H7 (cell line): ENCODE measurements at places on chromosomes 5 and 9.

DNA sequence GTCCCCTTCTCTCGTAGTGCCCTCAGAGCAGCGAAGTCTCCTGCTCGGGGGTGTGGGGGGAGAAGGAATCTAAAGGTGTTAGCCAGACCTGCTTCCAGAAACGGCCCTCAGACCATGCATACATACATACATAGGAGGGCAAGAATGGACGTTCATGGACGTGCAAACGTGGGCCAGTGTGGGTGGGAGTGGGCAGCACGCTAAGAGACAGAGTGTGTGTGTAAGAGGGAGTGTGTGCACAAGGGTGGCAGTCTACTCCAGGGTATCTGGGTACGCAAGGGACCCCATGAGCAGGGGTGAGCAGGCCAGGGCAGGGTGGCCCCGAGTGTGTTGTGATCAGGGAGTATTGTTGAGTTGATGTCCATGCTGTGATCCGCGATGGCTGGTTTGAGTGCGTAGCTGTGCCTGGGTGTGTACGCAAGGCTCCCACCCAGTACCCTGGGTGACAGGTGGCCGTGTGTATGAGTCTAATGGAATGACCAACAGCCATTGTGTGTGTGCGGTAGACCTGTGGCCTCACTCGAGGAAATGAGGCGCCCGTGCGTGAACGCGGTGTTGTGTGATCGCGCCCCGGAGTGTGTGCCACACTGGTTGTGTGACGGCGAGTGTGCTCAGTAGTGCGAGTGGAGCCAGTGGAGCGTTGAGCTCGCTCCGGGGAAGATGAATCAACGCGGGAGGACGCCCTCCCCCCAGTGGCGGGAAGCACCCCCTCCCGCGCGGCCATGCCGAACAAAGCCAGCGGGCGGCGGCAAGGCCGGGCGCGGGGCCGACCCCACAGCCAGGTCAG lies 826 bp downstream of the GPRIN1 start:
- no peak for DNase-seq

DNA sequence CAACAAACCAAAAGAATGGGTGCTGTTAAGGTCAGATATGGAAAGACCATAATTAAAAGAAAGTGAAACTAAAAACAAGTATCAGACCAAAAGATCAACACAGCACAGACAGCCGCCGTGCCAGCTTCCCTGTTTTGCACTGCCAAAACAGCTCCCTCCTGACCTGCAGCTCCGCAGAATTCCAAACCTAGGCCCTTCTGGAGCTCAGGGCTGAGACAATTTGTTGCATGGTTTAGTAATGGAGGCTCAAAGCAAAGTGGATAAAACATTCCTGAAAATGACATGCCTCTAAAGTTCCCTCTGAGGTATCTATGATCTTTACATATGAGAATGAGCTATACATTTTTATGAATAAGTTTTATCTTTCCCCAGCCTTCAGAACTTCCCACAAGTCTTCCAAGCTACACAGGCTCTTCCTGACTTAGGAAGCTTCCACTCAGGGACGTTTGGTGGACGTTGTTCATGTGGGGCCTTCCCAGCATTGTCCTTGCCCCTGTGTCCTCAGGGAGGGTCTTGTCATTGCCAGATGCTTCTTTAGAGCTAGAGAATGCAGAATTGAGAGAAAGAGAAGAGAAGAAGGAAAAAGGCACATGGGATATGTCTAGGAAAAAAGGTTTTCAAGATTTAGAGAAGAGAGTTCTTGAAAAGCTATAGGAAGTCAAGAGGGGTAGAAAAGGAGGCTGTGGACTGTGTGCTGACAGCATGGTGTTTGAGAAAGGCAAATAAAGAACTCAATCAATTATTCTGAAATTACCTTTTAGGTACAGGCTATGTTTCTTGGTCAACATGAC lies 28.4 kb upstream of the SSBP2 start:
- DNase-seq: no peak

DNA sequence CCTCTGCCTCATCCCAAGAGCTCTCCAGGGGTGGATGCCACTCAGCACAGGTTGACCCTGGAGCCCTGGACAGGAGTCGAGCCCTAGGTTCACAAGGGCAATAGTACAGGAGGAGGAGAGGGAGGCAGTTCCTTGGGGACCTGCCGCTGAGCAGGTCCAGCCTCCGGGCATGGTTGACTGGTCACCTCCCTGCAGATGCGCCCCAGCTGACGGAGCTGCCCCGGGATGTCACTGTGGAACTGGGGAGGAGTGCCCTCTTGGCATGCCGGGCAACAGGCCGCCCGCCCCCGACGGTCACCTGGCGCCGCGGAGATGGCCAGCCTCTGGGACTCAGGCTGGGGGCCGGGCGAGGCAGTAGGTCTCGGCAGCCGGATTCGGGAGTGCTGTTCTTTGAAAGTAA lies 53.7 kb downstream of the HMCN2 start:
- DNase-seq: peak; percentile 49

DNA sequence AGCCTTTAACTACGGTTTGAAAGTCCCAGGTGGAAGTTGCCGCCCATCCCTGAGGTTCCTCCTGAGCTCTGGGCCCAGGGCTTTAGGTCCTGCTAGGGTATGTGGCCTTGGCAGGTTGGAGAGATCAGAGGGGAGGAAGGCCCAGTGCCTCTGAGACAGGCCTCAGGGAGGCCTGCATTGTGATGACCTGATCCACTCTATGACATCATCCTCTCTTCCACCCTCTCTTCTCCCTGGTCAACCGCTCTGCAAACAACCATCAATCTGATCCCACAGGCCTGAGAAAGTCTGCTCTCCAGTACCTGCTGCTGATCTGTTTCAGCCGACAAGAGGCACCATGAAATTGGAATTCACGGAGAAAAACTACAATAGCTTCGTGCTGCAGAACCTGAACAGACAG lies at the start of gene CCIN:
TSS of gene CCIN (plus strand) at position 223 of the 400 bp plus-strand sequence. CDS start at position 338, 115 bp downstream.
- DNase-seq: no peak

DNA sequence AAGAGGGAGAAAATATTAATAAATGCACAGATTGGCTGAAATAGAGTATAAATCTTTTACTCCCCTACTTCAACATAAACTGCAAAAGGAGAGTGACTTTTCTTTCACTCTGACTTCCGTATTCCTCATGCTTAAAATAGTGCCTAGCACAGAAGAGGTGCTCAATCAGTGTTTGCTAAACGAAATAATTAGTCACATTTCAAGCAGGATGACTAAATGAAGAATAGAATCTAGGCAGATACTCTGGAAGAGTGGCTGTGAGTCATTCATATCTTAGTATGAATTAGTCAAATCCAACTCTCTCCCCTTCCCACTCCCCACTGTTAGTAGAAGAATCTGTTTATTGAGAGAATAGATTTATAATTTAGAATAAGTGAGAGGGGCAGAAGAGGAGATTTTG lies 4.8 kb downstream of the CD274 start:
- DNase-seq: no peak

DNA sequence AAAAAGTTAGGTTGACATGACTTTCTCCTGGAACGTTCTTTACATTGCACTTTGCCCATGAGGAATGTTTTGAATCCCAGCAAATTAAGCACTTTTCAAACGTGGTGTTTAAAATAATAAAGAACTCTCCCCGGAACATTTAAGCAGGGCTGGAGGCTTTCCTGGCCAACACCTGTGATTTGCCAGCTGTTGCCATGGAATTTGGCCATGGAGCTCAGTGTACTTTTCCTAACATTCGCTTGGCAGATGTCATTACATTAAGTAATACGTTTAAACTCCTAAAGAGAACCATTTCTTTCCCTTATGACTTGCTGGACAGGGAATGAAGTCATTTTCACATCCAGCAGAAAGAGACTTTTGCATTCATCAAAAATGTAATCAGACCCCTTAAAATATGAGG lies 146.1 kb downstream of the GAS1 start:
- DNase-seq: no peak

GRCh38 chr5:39569857-39570256 lies 145.1 kb upstream of the DAB2 start:
- DNase-seq: no peak

- DNase-seq: no peak
Observed at GRCh38 chr5:177355868-177356168, 1.9 kb upstream of the RGS14 start.

GRCh38 chr5:179317411-179318220 lies 27.6 kb downstream of the ADAMTS2 start:
- no peak for DNase-seq

- DNase-seq: no peak
Observed at GRCh38 chr5:158198636-158199035, 339.7 kb upstream of the CLINT1 start.

GRCh38 chr5:39249564-39250274 lies 30.4 kb upstream of the FYB1 start:
- DNase-seq: no peak

GRCh38 chr9:111016016-111016415 lies 22.3 kb downstream of the LPAR1 start:
- no peak for DNase-seq

DNA sequence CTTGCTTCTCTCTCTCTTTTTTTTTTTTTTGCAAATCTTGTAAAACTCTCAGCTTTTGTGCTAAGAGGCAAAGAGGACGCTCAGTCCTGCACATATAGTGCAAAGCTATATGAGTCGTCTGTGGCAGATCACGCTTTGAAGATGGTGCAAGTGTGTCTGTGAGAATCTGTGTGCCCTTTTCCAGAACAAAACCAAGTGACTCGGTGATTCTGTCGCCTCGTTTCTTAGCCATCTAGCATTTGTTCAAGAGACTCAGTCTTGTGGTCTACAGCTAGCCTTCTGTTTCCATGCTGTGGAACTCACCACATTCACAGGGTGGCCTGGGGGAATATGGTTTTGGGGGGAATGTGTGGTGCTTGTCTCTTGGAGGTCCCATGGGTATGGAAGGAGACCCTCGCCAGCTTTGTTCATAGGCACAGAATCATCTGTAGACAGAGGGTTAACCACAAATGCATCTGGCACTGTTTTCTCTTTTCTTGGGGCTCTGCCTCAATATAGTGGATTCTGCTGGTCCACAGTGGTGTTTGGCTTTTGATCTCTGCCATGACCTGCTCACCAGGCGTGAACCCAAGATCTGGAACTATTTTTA lies 82.1 kb downstream of the C9orf152 start:
- no peak for DNase-seq

DNA sequence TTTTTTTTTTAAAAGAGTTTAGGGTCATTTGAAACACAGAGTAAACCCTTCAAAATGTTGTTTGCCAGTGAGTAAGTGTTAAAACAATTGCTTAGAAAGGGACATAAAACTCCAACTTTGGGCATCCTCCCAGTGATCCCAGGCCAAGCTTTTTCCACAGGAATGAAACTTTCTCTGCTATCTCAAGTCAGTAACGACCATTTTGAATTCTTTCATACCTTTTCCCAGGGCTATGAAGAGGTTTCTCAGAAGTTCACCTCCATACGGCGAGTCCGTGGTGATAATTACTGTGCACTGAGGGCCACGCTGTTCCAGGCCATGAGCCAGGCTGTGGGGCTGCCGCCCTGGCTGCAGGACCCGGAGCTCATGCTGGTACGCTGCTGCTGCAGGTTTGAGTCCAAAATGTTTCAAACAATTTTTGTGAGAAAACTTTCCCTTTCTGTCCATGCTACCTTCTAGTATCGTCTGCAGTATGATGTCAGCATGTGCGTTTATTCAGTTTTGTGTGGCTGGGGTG lies 16.8 kb downstream of the OTULIN start:
- no peak for DNase-seq

DNA sequence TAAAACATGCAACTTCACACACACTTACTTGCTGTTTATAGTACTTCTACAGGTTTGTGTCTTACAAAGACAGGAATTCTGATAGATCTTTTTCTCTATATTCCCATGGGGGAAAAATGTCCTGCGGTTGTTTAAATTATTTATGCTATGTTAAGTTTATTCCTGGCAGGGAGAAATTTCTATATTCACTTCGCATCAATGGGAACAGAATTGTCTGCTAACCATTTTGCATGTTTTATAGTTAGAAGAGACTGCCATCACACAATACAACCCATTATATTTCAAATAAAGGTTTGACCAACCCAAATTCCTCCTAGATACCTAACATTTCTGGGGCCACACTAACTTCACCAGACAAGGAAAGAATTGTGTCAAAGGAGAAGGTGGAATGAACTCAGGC lies 110.0 kb upstream of the PRR16 start:
- DNase-seq: no peak

DNA sequence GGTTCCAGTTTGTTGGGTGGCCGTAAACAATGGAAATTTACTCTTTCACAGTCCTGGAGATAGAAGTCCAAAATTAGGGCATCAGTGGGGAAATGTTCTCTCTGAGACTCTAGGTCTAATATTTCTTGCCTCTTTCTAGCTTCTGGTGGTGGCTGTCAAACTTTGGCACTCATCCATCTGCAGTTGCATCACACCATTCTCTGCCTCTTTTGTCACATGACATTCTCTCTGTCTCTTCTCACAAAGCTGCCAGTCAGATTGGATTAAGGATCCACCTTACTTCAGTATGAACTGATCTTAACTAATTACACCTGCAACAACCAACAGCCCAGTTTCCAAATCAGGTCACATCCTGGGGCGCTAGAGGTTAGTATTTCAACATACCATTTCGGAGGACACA lies 222.9 kb upstream of the FTMT start:
- no peak for DNase-seq

DNA sequence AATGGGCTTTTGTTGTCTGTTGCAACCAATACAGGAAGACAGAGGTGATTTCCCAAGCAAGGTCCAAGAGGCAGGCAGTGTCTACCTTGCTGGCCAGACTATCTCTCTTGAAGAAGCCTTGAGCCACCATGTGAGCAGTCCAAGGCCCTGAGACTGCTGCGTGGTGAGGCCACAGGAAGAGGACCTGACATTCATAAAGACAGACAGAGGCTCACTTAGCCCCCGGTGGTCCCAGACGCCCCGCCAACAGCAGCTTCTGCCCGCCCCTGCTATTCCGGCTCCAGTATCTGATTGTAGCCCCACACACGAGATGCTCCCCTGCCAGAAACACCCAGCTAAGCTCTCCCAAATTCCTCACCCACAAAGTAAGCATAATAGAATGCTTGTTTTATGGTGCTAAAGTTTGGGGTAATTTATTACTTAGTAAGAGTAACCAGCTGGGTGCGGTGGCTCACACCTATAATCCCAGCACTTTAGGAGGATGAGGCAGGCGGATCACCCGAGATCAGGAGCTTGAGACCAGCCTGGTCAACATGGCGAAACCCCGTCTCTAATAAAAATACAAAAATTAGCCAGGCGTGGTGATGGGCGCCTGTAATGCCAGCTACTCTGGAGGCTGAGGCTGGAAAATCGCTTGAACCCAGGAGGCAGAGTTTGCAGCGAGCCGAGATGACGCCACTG lies 22.8 kb upstream of the FUBP3 start:
- no peak for DNase-seq

DNA sequence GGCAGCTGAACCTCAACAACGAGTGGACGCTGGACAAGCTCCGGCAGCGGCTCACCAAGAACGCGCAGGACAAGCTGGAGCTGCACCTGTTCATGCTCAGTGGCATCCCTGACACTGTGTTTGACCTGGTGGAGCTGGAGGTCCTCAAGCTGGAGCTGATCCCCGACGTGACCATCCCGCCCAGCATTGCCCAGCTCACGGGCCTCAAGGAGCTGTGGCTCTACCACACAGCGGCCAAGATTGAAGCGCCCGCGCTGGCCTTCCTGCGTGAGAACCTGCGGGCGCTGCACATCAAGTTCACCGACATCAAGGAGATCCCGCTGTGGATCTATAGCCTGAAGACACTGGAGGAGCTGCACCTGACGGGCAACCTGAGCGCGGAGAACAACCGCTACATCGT lies 12.4 kb upstream of the PHYHD1 start:
- DNase-seq: no peak

GRCh38 chr5:173919443-173919842 lies 31.3 kb downstream of the CPEB4 start:
- DNase-seq: no peak
